ENCODE measurements at places on chromosomes 13 and 19. TPM values are rescaled to one million over a fixed set of nuclear protein-coding genes. Genes with fewer than 3 reads are reported as not detected.

FGF9 gene
- 0.26 TPM for polyA plus RNA-seq

ZNF433 gene
- polyA plus RNA-seq: 5.6 TPM

DNA sequence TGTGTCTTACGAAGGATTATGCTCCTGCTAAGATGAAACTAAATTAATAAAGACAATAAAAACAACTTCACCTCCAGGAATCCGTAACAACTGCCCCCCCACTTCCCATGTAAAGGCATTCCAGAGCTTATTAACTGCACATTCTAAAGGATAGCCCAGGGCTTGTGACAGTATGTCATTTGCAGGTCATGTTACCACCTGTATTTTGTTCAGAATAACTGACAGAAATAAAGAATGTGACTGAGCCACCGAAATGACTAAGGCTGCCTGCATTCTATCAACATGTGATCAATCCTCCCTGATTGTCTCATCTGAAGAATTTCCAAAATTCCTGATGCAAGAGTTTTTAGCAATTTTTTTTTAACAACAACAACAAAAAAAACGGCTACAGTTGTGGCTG, 117.2 kb downstream of the MIPEP start:
- DNase-seq: no peak

- DNase-seq: no peak
These were observed 2.8 kb downstream of the ADGRL1 start for GRCh38 chr19:14203177-14203576.

KANK3 gene
- polyA plus RNA-seq: 0.07 TPM

All from AG04450 (cell line).